ENCODE measurements at places on chromosomes 7 and 10.
A peak's percentile ranks its signal among the peaks of the same experiment; 100 is the strongest.

- DNase-seq: no peak
Observed at GRCh38 chr10:29327746-29328102, 38.9 kb downstream of the LYZL1 start.

- DNase-seq: no peak
Observed at GRCh38 chr7:81013083-81013817, 94.4 kb upstream of the SEMA3C start.

DNA sequence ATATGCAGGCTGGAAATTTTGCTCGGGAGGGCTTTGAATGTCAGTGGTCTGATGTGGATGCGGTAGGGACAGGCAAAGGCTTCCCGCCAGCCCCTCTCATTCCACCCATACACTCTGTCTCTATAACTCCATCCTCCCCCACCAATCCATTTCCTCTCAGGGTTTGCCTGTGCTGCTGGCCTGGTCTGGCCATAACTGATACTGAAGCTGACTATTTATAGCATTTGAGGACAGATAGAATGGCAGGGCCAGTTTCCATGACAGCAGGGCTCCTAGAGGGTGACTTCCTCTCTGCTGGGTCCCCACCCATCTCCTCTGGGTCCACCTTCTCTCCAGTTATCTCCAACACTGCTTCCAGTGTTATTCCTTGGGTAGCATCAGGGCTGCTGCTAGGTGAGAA is 6.6 kb upstream of the PDLIM1 start:
- DNase-seq: no peak

DNA sequence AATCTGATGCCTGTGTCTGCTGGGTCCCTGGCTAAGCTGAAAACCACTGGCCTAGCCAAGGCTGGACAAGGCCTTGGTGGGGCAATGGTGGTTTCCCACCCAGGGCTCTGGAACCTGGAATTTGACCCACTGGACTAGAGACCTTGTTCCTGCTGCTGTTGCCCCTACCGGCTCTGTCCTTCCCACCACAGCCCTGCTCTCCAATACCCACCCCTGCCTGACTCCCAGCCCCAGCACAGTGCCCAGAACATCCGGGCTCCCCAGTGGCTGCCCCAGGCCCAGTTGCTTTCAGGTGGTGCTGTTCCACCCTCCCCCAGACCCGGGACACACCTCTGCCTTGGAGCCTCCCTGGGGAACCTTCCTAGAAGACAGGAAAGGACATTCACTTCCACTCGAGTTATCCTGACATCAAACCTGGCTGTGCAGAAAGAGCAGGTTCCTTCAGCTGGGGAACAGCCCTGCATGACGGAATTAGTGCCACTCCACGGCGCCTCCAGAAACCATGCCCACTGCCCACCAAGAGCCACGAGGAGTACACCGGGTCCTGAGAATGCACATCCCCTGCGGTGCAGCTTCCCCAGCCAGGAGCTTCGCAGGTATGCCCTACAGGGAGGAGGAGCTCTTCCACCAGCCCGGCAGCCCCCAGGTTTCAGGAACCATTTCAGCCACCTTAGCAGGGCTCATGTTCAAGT is 152.8 kb downstream of the OAT start:
- no peak for DNase-seq

DNA sequence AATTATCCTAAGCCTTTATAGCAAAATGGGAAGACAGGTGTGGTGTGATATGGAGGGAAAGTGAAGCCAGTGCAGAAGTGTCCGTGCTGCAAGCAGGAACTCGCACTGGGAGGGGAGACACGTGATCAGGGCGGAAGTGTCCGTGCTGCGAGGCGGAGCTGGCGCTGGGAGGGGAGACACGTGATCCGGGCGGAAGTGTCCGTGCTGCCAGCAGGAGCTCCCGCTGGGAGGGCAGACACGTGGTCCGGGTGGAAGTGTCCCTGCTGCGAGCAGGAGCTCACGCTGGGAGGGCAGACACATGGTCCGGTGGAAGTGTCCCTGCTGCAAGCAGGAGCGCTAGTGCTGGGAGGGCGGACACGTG is 40.5 kb upstream of the PRKAR1B start:
- peak; percentile 13 for DNase-seq

DNA sequence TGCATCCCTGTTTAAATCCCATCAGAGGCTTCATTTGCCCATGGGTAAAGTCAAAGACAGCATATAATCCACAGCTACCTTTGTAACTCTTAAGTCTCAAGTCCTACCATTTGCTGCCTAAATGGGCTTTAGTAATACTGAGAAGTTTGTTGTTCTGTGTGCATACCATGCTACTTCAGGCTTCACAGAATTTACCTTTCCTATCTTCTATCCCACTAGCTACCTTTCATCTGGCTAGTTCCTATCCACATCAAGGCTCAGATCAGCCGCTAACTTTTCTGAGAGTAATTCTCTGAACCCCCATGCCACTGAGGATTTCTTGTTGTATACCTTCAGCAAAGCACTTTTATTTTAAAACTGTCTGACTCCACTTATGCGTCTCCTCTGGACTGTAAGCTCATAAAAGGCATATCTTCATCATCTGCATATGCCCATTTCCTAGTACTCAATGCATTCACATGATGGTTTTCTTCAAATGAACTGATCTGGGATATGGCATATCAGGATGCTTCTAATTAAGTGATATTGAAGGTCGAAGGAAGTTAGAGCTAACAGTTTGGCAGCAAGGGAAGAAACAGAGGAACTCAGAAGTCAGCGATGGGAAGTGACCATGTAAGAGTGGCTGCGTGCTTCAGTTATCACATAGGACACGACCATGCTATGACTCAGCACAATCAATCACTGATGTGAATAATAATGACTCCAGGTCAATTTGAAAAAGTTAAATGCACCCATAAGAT is 283.9 kb upstream of the DKK1 start:
- DNase-seq: no peak
